CD4-positive, CD25-positive, alpha-beta regulatory T cell (primary cell): ENCODE measurements at places on chromosomes 2 and 18. TPM values are rescaled to one million over a fixed set of nuclear protein-coding genes. Genes with fewer than 3 reads are reported as not detected.

- no peak for DNase-seq
Observed at GRCh38 chr2:241011296-241011600, 12.8 kb downstream of the SNED1 start.

Gene CYP27C1
- not detected for polyA plus RNA-seq

GRCh38 chr2:99863236-99863902 lies 279.0 kb downstream of the AFF3 start:
- no peak for DNase-seq

DNA sequence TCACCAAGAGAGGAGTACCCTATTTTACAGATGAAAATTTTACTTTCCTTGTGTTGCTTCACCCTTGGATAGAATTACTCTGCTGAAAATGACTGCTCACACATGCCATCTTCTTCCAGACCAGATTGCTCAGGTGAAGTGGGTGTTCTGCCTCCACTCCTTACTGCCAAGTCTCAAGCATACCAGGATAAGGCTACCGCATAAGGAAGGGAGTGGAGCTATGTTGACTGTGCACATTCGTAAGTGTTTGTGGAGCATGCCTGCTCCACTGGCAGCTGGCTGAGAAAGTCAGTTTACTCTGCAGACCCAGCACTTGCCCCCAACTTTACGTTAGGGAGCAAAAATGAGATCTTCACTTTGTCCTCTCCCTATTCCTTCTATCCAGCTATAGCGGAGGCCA lies 405.0 kb upstream of the DDX18 start:
- DNase-seq: no peak

GRCh38 chr2:71882949-71883472 lies 264.7 kb downstream of the CYP26B1 start:
- DNase-seq: no peak

DNA sequence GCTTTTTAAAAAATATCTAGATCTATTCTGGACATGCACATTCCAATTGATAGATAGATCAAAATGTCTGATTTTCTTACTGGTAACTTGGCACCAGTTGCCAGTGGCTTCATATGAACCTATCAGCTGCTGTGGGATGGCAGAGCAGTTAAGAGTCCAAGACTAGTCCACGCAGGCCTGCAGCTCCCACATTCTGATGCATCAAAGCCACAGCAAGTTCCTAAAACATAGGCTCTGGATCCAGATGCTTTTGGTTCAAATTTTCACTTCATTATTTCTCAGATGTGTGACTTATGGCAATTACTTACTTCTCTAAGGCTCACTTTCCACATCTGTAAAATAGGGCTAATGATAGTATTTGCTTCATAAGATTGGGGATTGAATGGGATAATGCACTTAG lies 48.0 kb upstream of the CYP1B1 start:
- no peak for DNase-seq

GRCh38 chr18:49658823-49659404 lies 97.1 kb downstream of the LIPG start:
- DNase-seq: no peak

DNA sequence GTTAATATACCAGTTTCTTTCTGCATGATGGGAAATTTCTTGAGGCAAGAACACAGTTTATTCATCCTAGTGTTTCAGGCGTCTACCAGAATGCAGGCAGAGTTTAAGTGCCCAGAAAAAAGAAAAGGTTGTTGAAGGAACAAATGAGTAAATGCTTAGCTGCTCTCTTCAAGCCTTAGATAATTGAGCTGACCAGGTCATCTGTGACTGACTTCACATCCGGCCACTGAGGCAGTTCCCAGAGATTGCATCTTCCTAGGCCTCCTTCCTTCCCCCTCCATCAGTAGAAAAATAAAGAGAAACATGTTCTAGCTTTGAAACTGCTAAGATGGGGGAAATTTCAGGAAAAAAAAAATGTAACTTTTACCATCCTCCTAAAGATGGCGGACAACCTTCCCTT lies 9.4 kb upstream of the TMEM163 start:
- DNase-seq: no peak

- no peak for DNase-seq
Observed at GRCh38 chr2:76075126-76075525, 364.4 kb upstream of the GCFC2 start.

Gene ALKAL2
- polyA plus RNA-seq: not detected

GRCh38 chr2:17827316-17827715 lies 11.1 kb downstream of the MSGN1 start:
- DNase-seq: no peak

DNA sequence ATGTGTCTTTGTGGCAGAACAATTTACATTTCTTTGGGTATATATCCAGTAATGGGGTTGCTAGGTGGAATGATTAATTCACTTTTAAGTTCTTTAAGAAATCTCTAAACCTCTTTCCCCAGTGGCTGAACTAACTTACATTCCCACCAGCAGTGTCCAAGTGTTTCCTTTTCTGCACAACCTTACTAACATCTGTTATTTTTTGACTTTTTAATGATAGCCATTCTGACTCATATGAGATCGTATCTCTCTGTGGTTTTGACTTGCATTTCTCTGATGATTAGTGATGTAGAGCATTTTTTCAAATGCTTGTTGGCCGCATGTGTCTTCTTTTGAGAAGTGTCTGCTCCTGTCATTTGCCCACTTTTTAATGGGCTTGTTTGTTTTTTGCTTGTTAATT lies 43.1 kb upstream of the PTH2R start:
- no peak for DNase-seq

- DNase-seq: no peak
Observed at GRCh38 chr2:128325611-128326181, 7.0 kb upstream of the HS6ST1 start.

- DNase-seq: no peak
Observed at GRCh38 chr2:239003624-239004273, 155.9 kb downstream of the TWIST2 start.

- DNase-seq: no peak
Observed at GRCh38 chr18:74880706-74881278, 283.1 kb downstream of the ZNF407 start.

GRCh38 chr2:71507476-71507875 lies 54.1 kb downstream of the DYSF start:
- DNase-seq: no peak

DNA sequence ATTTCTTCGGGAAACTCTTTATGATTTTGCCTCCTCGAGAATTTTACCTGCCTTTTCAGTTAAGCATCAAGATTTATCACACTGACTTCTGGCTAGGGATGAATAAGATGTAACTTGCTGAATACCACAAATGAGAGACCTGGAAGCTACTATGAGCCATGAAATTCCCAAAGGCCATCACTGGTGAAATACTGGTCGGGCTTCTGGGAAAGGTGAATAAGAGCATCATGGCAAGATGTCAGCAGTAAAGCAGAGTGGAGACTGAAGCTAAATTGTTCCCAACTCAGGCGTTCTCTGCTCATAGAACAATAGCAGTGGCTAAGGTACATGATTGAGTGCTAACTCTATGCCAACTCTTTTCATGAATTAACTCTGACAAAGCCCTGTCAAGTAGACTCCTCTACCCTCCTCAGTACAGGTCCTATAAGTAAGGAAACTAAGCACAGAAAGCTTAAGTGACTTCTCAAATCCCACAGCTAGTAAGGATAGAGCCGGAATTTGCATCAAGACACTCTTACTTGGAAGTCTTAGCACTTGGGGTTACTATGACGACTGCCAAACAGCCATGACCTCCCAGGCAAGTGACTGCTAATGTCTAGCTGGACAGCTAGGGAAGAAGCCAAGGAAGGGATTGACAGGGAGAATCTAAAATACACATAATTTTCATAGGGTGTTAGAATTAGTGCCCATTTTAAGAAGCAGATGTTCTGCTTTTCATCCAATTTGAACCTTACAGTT lies 22.7 kb upstream of the DSC3 start:
- no peak for DNase-seq

GRCh38 chr2:232376260-232376659 lies 2.3 kb upstream of the ALPP start:
- DNase-seq: no peak

DNA sequence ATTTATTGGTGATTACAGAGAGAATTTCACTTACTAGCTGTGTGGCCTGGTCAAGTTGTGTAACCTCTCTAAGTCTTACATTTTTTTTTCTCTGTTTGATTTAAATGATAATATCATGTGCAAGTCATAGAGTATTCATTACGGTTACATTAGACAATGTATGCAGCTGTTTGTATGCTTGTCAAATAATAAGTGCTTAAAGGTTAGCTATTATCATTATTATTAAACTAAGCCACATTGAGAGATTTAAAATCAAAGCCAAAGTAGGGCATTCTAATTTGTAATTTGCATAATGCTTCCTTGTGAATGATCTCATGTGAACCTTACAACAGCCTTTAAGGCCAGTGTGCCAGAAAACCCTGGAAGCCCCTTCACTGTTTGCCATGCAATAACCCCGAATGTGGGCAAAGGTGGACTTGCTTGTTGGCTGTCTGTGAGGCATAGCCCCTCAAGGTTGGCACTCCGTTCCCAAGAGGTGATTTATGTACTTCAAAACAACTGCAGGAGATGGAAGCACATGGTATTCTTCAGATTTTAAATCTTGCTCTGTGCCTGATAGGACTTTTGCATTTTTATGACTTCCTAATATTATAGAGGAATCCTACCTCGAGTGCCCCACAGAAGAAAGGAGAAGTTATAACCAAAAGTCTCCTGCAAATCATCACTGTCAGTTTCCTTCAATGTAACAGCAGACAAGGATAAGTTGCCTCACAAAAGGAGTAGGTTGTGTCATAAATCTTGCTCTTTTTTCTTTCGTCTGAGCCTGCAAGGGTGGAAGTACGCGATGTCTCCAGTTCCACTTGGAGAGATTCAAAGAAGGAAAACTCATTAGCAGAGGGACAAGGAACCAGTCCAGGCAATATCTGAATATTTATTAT lies 272.0 kb downstream of the TGIF1 start:
- no peak for DNase-seq

GRCh38 chr2:109185338-109185737 lies 56.3 kb downstream of the SH3RF3 start:
- DNase-seq: no peak

GRCh38 chr18:23468753-23469459 lies 15.8 kb downstream of the RIOK3 start:
- no peak for DNase-seq

- no peak for DNase-seq
Observed at GRCh38 chr2:157321466-157321865, 4.2 kb downstream of the ERMN start.

GRCh38 chr2:63903003-63903402 lies 61.3 kb downstream of the UGP2 start:
- no peak for DNase-seq

GRCh38 chr2:102103992-102104871 lies 38.3 kb upstream of the IL1R1 start:
- no peak for DNase-seq

Gene KCNF1
- polyA plus RNA-seq: not detected

DNA sequence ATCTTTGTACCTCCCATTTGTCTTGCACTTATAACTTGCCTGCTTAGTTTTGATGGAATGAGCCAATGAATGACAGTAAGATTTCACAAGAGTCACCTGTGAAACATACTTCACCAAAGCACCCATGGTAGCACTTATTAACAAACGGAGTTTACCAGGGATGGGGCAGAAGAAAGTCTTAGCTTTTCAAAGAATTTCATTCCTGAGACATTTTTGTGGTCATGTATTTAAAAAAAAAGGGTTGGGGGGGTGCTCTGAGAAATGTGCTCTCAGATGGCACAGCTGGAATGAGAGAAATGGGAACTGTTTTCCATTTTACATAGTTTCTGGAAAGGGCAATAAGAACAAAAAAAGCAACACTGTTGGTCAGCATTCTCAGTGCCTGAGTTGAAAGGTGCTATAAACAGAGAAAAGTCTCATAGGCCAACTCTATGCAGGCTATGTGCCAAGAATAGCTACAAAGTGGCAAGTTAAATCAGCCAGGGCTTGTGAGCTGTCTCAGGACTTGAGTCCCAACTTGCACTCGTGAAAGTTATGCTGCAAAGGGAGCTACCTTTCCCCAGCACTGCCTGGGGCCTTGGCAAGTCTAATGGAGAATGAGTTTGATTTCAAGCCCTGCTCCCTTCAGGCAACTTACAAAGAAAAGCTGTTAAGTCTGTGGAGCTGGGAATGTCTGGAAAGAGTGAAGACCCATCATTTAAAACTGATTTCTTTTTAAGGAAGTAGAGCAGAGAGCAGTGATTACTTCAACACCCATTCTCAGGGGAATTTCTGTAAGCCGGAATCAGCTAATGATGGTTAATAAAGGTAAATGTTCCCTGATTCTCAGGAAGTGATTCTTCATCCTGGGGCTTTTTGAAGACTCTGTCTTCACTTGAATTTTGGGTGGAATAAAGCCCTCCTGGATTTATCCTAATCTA lies 170.6 kb downstream of the SLC8A1 start:
- no peak for DNase-seq

DNA sequence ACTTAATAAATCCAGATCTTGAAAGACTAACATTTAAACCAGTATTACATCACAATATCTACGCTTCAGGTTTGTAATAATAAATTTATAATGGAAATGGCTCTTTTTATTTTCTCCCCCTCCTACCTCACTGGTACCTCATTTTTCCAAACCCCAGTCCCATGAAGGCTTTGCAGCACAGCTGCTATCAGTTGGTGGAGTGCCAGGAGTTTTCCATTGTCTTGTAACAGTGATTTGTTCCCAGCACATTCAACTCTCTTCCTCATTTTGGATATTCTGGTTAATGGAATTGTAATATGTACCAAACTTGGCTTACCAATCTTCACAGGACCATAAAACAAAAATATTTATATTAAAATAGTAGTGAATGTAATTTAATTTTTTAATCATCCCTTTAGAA lies 91.2 kb downstream of the VRK2 start:
- DNase-seq: no peak

Gene FHL2
- 2.0 TPM for polyA plus RNA-seq

DNA sequence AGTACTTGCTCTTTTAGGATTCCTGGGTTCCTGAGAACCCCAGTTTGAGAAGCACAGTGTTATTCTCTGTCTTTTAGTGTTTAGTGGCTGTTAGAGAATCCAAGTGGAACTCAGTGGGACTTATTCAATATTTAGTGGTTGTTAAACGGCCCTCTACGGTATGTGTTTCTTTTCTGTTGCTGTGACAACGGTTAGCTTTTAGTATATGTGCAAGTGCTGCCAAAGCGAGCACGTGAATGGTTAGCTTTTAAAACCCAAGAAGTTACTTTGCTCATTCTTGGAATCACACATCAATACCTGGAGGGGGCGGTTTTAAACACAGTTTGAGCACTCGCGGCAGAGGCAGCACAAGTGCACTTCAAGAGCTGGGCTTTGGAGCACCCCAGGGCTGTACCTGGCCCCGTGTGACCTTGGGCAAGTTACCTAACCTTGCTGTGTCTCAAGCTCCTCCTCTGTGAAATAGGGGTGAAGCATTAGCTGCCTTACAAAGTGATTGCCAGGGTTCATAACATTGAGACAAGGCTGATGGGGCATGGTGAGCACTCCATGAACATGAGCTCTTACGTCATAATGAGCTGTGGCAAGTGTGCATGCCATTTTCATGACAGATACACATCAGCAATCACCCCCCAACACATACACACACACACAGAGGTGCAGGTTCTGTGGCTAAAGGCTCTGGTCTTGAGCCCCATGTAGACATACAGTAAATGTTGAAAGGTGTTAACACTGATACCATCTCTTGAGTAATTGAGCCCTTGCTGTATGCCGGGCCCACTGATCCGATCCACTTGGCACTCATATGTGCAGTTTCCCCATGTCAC lies 234.1 kb downstream of the ALPK2 start:
- DNase-seq: no peak

Gene SEH1L
- 26.2 TPM for polyA plus RNA-seq

DNA sequence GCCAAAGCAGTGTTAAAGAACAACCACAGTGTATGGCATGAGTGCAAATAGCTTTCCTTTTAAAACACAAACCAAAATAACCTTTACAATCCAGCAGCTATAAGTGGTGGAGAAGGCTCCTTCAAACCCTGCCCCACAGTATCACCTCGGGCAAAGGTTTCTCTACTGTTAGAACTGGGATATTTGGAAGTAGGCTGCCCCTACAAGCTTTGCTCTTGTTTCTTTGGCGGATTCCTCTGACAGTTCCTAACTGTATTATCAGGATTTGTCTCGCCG lies 214.8 kb downstream of the ZNF521 start:
- no peak for DNase-seq
